ENCODE measurements at places on chromosomes 7 and 10.

DNA sequence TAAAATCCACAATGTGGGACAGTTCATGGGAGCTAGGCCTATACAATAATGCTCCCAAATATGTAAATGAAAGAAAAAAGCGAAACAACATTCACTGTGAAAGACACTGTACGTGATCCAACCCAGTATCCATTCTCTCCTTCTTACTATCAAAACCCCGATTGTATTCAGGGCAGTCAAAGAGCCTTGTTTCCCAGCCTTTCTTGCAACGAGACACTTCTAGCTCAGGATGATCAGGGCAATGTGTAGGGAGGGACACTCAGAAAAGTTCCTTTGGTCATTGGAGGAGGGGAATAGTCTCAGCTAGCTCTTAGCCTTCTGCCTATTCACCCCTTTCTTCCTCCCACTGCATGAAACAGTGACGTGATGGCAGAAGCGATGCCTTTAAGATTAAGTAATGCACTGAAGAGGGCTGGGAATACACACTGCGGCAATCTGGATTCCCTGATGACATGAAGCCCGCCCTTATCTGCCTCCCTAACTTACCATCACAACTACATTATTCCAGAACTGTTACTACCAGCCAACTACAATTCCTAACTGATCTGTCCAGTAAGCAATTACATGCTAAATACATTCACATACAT is 27.3 kb downstream of the UBE2H start:
- DNase-seq, result no peak

- DNase-seq, result no peak
Measured at GRCh38 chr10:126165874-126166273, 222.4 kb downstream of the ADAM12 start.

GRCh38 chr7:142175594-142175993 is 64.1 kb downstream of the MGAM2 start:
- DNase-seq, result no peak

DNA sequence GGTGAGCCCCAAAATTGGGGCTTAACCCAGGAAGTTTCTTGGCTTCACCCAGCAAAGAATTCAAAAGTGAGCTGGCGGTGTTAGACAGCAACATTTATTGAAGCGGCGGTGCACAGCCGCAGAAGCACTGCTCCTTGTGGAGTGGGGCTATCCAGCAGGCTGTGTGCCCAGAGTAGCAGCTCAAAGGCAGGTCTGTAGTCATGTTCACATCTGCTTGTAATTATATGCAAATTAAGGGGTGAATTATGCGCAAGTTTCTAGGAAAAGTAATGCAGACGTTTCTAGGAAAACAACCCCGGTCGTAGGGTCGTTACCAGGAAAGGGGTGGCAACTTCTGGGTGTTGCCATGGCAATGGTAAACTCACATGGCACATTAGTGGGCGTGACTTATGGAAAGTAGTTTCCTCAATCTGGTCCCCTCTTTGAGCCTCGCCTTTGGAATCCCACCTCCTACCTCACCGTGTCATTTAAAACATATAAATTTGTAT is 13.7 kb upstream of the KBTBD2 start:
- DNase-seq, result peak; percentile 24

DNA sequence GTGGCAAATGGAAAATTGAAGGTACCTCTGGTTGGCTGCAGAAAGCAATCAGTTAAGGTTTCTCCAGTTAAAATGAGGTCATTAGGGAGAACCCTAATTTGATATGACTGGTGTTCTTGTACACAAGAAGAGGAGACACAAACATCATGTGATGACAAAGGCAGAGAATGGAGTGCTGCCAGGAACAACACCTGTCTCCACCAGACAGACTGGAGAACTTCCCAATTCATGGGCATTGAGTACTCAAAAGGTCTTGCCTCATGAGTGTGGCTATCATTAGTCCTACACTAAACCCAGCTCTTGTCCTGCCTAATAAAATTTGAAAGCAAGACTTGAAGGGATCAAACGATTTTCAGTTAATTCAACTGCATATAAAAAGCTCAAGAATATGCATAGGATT is 152.6 kb downstream of the PTPN20 start:
- DNase-seq, result no peak

DNA sequence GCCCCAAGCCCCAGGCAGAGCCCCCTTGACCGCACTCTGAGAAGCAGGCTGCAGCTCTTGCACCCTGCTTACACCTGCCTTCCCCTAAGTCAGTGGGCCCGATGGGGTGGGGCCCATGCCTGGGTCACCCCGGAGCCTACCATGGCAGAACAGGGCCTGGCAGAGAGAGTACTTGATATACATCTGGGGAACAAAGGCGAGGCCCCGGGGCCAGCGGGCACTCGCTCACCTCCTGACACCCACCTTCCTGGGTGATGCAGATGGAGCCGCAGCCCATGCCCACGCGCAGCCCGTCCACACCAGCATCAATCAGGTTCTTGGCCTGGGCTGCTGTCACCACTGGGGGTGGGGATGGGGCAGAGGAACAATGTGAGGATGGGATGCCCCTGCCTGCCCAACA is 13.4 kb downstream of the IMPDH1 start:
- no peak for DNase-seq

DNA sequence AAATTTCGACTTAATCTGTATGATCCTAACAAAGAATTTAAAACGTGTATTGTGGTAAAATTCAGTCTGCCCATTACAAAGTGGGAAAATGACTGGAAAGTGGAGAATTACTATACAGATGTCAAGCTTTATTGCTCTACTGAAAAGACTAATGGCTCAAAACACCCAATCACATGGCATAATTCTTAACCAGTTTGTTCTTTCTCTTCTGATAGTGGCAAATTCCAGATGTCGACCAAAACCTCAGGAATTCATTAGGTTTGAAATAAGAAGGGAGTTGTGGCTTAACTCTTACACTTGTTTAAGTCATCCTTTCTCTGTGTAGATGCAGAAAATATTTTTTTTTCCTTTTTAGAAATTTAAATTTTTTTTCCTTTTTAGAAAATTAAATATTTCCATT is 1254.9 kb upstream of the LRRN3 start:
- DNase-seq, result no peak

DNA sequence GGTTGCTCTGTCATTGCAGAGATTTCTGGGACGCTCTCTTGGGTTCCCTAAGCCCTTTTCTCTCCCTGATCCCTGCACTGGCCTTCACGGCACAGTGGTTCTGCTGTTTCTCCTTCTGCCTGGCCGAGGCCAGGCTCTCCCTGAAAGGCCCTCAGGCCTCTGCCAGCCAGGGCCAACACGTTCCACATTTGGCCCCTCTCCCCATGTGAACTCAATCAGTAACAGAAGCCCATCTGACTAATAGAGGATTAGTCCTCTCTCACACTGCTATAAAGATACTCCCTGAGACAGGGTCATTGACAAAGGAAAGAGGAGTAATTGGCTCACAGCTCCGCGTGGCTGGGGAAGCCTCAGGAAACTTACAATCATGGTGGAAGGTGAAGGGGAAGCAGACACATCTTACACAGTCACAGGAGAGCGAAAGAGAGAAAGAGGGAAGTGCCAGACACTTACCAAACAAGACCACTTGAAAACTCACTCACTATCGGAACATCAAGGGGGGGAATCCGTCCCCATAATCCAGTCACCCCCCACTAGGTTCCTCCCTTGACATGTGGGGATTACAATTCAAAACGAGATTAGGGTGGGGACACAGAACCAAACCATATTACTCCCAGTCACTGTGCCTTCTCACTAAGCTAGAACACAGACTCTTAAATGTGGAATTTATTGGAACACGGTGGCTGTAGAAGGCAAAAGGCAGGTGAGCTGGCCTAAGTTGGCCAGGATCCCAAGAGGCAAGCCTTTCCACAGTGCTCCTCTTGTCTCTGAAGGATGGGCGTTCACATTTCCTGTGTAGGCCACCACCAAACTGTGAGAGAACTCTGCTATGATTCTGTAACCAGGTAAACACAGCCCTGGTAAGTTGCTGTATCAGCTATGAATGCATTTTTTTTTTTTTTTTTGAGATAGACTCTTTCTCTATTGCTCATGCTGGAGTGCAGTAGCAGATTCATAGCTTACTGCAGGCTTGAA is 8.8 kb downstream of the FZD8 start:
- no peak for DNase-seq

DNA sequence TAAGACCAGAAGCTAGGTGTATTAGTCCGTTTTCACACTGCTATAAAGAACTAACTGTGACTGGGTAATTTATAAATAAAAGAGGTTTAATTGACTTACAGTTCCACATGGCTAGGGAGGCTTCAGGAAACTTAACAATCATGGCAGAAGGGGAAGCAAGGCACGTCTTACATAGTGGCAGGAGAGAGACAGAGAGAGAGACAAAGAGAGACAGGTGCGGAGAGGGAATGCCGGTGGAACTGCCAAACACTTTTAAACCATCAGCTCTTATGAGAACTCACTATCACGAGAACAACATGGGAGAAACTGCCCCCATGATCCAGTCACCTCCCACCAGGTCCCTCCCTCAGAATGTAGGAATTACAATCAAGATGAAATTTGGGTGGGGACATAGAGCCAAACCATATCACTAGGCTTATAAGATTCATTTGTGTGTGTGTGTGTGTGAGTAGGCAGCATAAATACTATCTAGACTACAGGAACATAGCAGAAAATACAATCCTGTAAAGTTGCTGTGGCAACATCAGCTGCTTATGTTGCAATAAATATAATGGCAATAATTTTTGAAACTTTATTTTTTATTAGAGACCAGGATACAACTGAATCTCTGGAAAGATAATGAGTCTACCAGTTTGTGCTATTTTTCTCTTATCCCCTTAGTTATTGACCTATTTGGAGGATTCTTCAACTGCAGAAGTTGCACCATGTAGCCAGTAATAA is 77.1 kb downstream of the NRF1 start:
- DNase-seq, result no peak

DNA sequence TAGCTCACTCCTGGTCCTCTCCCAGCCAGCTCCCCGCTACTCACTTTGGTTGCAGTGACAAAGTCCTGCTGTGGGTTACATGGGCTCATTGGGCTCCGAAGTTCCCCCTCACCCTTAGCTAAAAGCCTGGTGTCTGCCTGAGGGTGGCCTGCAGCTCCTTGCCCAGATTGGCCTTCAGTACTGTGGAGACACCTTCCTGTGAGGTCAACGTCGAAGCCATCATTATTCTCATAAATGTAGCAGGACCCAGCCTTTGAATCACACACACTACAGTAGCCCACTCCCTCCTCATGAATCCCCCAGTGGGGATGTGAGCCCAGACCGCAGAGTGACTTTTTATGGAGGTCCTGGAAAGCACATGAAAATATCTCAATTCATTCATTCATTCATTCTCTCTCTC is 10.5 kb downstream of the MBL2 start:
- no peak for DNase-seq

- no peak for DNase-seq
Measured at GRCh38 chr10:43316988-43317387, 50.1 kb upstream of the RASGEF1A start.

DNA sequence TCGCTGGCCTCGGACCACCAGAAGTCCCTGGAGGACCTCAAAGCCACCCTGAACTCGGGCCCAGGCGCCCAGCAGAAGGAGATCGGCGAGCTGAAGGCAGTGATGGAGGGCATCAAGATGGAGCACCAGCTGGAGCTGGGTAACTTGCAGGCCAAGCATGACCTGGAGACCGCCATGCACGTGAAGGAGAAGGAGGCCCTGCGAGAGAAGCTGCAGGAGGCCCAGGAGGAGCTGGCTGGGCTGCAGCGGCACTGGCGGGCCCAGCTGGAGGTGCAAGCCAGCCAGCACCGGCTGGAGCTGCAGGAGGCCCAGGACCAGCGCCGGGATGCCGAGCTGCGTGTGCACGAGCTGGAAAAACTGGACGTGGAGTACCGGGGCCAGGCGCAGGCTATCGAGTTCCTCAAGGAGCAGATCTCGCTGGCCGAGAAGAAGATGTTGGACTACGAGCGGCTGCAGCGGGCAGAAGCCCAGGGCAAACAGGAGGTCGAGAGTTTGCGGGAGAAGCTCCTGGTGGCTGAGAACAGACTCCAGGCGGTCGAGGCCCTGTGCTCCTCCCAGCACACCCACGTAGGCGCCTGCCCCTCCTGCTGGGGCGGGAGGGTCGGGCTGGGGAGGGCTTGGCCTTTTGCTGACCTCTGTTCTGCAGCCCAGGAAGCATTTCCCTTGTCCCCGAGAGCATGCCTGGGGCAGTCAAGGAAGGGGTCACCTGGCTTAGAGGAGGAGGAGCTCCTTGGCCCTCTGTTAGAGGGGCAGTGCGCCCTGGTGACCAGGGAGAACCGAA is 77.3 kb upstream of the GTF2IRD1 start:
- DNase-seq, result no peak

- no peak for DNase-seq
Measured at GRCh38 chr7:2386964-2387669, 16.3 kb upstream of the CHST12 start.

GRCh38 chr7:117892821-117893220 is 19.6 kb upstream of the CTTNBP2 start:
- DNase-seq, result no peak

GRCh38 chr10:117047947-117048346 is 43.0 kb upstream of the SHTN1 start:
- no peak for DNase-seq

GRCh38 chr10:3750854-3751253 is 34.2 kb downstream of the KLF6 start:
- no peak for DNase-seq

- DNase-seq, result no peak
Measured at GRCh38 chr7:103887853-103888602, 101.4 kb downstream of the RELN start.
